ENCODE measurements at places on chromosomes 13 and 19. TPM values are rescaled to one million over a fixed set of nuclear protein-coding genes. Genes with fewer than 3 reads are reported as not detected.

DNA sequence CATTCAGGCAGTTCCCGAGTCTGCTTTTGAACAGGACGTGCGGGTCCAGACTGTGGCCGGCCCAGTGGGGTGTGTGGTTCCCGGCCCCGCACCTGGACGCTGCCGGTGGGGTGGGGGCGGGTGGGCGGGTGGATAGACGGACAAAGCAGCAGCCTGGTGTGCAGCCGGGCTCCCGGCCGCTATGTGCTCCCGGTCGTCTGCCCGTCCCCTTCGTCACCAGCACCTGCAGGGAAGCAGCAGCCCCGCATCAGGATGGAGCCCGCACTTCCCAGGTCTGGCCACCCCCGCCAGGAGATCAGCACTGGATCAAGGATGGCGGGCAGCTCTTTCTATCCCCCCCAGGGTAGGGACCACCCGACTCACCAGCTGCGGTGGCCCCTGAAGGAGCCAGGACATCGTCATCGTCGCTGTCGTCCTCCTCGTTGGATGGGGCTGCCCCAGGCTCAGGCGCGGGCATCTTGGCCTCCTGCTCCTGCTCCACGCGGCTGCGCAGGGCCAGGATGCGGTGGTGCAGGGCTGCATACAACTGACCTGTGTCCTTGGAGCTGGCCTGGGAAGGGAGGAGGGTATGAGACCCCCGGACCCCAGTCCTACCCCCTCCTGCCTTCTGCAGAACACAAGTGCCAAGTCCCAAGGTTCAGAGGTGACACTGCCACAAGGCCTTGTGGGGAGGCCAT, 3.5 kb downstream of the CAPS start:
- no peaks in the 10 kb centered on the region for H3K27me3 ChIP-seq
- no peak for DNase-seq
- H3K4me1 ChIP-seq = no peaks in the 10 kb centered on the region
- no peak overlapping the region for H3K4me3 ChIP-seq
- peak overlapping the region; percentile 24 for H3K27ac ChIP-seq

The ZNF793 gene
- 5.4 TPM for total RNA-seq

The ZNF490 gene
- 7.0 TPM for total RNA-seq

- H3K36me3 ChIP-seq = peaks cover 4% of the 10 kb centered on the region
- DNase-seq = no peak
- H3K27ac ChIP-seq = peak overlapping the region; percentile 77
- peaks cover 50% of the 10 kb centered on the region for H3K4me1 ChIP-seq
- H3K4me3 ChIP-seq = peak overlapping the region; percentile 53
These were observed 122.7 kb upstream of the FRY start for GRCh38 chr13:31908696-31909411.

DNA sequence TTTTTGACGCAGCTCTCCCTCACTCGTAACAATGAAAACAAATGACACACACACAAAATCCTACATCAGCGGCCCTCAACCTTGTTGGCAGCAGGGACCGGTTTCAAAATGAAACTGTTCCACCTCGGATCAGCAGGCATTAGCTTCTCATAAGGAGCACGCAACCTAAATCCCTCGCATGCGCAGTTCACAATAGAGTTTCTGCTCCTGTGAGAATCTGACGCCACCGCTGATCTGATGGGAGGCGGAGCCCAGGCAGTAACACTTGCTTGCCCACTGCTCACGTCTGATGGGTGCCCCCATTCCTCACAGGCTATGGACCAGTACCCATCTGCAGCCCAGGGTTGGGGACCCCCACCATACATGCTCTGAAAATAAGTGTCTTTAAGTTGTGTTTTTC, 43.4 kb downstream of the DHRS12 start:
- no peaks in the 10 kb centered on the region for H3K27me3 ChIP-seq
- peak overlapping the region; percentile 45 for H3K27ac ChIP-seq
- peaks cover 25% of the 10 kb centered on the region for H3K4me1 ChIP-seq
- DNase-seq = no peak

DNA sequence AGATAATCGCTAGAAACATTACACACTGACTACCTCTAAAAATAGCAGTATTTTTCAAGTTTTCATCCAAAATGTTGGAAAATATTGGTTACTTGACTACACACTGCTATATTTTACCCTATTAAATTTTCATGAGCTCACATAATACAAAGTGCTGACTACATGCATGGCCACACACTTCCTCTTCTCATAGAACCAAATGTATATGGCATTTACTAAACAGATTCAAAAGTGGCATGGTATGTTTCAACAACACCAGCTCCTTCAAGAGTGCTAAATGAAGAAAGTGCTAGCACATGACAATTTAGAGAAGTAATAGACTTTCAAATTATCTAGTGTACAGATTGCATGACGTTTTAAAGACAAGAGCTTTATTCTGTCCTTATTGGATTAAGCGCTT, 780.4 kb upstream of the SLITRK6 start:
- H3K36me3 ChIP-seq = no peaks in the 10 kb centered on the region
- no peak for DNase-seq
- H3K4me1 ChIP-seq = no peaks in the 10 kb centered on the region
- no peak overlapping the region for H3K4me3 ChIP-seq
- H3K27me3 ChIP-seq = no peaks in the 10 kb centered on the region

- H3K27ac ChIP-seq = peak overlapping the region; percentile 16
- DNase-seq = no peak
- H3K4me3 ChIP-seq = peak overlapping the region; percentile 28
- no peaks in the 10 kb centered on the region for H3K27me3 ChIP-seq
- peaks cover 9% of the 10 kb centered on the region for H3K4me1 ChIP-seq
These were observed 9.3 kb downstream of the ZNF526 start for GRCh38 chr19:42229301-42229854.

- H3K4me1 ChIP-seq = no peaks in the 10 kb centered on the region
- DNase-seq = no peak
- H3K27me3 ChIP-seq = peaks cover 32% of the 10 kb centered on the region
- no peak overlapping the region for H3K27ac ChIP-seq
These were observed 35.4 kb downstream of the KL start for GRCh38 chr13:33051632-33052031.

DNA sequence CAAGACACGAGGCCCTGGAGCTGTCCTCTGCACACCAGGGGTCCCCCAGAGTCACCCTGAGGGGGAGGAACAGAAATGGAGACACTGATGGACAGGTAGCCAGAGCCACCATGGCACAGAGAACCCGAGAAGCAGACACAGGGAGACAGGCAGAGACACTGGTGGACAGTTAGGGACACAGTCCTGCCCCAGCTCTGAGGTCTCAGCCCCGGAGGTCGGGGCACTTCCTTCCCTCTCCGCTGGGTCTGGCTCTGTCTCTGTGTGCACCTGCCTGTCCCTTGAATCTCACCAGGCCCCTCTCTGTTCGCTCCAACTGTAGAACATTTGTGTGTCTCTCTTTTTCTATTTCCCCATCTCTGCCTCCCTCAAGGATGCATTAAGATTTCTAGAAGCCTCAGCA, 4.6 kb downstream of the KLK14 start:
- H3K27ac ChIP-seq = no peak overlapping the region
- no peak for DNase-seq
- no peak overlapping the region for H3K4me3 ChIP-seq
- peaks cover 22% of the 10 kb centered on the region for H3K27me3 ChIP-seq
- peaks cover 10% of the 10 kb centered on the region for H3K4me1 ChIP-seq
- peaks cover 6% of the 10 kb centered on the region for H3K36me3 ChIP-seq

DNA sequence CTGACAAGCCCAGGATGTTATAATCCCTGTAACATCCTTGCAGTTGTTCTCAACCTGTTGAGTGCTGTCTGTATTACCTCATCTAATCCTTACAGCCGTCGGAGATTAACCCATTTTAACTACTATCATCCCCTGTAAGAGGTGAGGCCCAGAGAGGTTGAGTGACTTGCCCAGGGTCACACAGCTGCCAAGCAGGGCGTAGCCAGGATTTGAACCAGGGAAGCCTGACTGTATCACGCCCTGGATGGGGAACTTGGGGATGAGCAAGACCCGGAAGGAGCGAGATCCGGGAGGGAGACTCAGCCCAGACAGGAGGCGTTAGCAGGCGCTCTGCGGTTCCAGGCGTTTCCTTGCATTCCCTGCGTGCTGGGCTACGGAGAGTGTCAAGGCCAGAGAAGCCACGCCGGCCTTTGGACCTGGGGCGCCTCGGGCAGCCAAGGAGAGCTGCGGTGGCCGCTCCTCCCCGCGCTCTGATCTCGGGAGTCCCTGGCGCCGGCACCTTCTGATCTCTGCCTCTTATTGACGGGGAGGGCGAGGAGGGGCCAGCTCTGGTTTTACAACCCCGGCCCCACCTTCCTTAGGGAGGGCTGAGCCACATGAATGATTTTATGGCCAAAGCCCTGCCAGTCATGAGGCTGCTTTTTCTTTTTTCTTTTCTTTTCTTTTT, 6.2 kb downstream of the SULT2B1 start:
- DNase-seq = no peak
- no peak overlapping the region for H3K4me3 ChIP-seq
- peaks cover 10% of the 10 kb centered on the region for H3K27me3 ChIP-seq
- H3K27ac ChIP-seq = no peak overlapping the region

GRCh38 chr13:110239280-110240125, 67.5 kb downstream of the COL4A1 start:
- DNase-seq = no peak
- H3K4me3 ChIP-seq = no peak overlapping the region
- H3K36me3 ChIP-seq = no peaks in the 10 kb centered on the region
- H3K27me3 ChIP-seq = peaks cover 39% of the 10 kb centered on the region
- H3K27ac ChIP-seq = no peak overlapping the region

DNA sequence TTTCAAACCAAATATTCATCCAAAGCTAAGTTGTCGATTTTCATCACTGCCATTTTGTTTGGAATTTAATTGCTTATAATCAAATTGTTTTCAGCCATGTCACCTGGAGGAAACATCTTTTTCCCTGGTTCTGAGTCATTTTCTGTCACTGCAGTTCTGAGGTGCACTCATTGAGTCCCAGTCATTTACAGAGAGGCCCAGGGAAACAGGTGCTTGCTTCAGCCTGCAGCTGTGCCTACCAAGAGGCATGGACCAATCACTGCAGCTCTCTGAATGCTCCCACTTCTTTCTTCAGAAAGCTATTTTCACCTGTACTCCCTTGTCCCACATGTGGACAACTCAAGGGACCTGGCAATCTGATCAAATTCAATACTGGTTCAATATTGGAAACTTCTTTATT, 308.1 kb downstream of the COG6 start:
- peaks cover 4% of the 10 kb centered on the region for H3K4me1 ChIP-seq
- no peak overlapping the region for H3K4me3 ChIP-seq
- peaks cover 6% of the 10 kb centered on the region for H3K36me3 ChIP-seq

The FLT3 gene
- 0.70 TPM for total RNA-seq

The DIAPH3 gene
- 0.42 TPM for total RNA-seq

The PRR20C gene
- total RNA-seq = not detected
